ENCODE measurements at places on chromosomes 4 and X.

- DNase-seq, result no peak
Observed at GRCh38 chr4:119675391-119675790, 46.8 kb upstream of the PDE5A start.

DNA sequence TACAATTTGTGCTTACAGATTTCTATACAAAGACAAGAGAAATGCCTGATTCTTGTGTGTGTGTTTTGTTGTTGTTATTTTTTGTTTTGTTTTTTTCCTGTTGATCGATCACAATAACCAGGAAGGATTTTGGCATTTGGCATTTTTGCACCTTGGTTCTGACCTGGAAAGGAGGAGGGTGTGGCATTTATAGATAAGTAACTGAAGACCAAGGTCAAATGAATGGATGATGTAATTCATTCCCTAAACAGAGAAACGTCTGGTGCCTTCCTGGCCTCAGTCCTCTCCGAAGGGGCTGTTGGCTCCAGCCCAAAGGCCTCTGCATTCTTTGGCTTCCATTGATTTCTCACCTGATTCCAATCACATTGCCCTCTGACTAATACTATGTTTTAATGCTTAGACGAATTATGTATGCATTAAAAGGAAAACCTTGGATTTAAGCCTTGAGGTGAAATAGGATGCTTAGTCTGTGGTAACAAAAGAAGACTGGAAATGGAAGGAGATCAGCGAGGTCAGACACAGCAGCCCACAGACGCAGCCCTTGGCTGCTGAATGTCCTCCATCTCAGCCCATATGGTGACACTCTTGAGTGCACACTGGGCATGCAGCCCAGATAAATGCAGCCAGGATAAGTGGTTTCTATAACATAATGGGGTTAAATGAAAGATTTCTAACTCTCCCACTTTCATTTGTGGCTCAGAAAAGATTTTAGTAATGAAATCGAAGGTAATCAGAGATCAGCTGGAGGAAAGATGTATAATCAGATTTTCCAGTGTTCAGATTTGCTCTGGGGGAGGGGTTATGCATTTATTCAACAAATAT, 60.5 kb upstream of the TRIM2 start:
- DNase-seq, result no peak

GRCh38 chr4:102684610-102685052, 76.1 kb downstream of the MANBA start:
- DNase-seq, result no peak

DNA sequence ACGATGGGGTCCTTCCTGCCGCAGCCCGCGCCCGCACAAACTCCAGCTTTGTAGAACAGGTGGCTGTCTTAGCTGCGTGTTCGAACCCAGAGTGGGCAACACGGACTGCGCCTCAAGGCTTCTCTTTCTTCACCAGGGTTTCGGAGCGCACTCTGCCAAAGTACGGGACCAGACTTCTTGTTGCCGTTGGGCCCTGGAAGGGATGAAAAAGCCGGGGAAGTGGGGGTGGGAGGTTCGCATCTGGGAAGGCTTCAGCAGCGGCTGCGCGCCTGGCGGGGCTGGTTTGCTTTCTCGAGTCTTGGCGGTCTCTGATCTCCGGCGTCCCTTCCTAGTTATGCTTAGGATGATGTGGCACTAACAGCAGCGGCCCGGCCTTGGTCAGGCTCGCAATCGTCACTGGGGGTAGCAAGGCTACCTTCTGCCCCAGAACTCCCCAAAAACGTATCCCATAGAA, 673 bp downstream of the PARM1 start:
- DNase-seq, result no peak

DNA sequence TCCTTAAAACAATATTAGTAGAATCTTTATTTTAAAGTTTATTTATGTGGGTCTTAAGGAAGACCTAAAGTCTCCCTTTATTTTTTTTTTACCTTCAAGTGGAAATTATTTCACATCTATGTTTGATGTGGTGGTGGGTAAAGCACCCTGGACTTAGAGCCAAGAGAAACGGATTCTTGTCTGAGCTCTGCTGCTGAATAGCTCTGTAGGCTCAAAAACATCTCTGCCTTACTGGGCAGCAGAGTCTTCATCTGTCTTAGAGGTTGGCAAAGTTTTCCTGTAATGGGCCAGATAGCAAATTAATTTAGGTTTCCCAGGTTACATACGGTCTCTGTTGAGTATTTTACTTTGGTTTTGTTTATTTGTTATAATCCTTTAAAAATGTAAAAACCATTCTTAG, 136.5 kb downstream of the CEP135 start:
- no peak for DNase-seq

DNA sequence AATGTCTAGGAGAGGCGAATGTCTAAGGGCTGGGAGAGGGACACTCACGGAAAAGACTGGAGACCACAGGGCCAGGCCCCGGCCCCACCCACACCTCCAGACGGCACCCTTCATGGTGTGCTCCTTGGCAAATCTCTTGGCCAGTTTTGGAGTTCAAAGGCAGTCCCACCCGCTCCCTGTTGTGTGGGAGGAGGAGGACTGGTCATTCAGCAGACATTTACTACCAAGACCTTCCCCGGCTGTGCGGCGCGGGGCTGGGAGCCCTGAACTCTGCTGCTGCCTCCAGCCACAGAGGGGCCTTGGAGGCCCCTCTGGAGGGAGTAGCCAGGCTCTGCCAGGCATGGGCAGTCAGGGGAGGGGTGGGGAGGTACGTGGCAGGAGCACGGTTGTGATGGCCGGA, 8.7 kb upstream of the TBC1D14 start:
- no peak for DNase-seq

GRCh38 chrX:94662689-94663088, 988.7 kb downstream of the FAM133A start:
- no peak for DNase-seq

GRCh38 chrX:131301155-131301554, 12.0 kb upstream of the IGSF1 start:
- no peak for DNase-seq

GRCh38 chrX:143298663-143299241, 218.5 kb downstream of the SPANXN3 start:
- no peak for DNase-seq

DNA sequence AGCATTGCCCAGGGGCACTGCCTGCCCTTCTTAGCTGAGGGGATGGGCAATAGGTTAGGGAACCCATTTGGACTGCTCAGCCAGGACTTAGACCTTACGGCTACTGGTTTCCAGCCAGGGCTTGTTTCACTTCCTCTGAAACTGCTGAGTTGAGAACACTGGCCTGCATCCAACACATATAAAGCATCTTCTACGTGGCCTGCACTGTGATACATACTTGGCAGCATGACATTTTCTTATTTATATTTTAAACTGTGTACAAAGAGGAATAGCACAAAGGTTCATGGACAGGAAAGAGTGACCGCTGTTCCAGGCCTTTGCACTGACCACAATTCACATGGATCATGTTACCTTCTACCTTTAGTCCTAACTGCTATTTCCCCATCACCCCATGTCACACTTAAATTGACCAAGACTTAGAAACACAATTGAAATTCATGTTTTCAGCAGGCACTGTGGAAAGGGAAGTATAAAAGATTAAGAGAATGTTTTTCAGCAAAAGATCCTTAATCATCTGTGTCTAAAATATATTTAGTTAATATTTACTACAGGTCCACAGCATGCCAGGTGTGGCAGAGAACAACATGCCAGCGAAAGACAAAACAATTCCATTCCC, 43.7 kb downstream of the NLGN4X start:
- no peak for DNase-seq

DNA sequence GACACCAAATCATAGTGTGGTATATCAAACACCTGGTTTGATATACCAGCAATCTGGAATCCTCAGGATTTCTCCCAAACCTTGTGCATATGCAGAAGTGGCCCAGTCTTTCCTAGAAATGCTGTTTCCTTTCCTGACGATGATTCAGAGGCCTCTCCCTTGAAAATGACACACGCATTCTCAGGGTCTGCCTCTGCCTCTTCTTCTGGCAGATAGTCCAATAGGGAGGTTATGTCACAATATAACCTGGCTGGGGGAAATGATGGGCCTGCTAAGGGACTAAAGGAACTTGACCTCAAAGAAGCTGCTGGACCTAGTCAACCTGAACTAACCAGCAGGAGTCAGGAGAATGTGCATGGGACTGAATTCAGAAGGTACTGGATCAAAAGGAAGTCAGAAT, 435.2 kb downstream of the IDS start:
- no peak for DNase-seq

DNA sequence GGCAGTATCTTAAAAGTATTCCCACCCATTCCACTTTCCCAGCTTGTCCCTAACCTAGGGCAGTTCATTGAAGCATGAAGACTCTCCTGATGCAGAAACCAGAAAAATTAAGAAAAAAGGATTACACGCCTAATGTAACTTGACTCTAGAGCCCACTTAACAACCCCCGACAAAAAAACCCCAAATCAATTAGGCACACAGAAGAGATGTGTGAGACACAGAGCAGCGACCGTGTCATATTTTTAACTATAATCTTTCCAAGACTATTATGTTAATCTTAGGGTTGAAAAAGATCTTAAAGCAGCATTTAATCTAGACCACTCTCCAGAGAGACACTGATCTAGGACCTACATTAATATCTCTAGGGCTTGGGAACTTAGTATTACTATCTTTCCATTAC, 1.3 kb downstream of the YTHDC1 start:
- no peak for DNase-seq

DNA sequence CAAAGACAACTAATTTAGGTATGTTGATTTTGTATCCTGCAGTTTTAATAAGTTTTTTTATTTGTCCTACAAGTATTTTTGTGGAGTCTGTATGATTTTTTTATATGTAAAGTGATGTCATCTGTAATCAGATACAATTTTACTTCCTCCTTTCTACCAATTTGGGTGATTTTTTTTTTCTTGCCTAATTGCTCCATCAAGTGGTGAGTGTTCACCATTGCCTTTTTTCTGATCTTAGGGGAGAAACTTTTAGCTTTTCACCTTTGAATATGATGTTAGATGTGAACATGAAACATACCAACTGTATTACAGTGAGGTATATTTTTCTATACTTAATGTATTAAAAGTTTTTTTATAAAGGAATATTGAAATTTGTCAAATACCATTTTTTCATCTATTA, 362.3 kb downstream of the PABPC4L start:
- no peak for DNase-seq

GRCh38 chr4:113009461-113009860, 40.0 kb upstream of the ANK2 start:
- no peak for DNase-seq

DNA sequence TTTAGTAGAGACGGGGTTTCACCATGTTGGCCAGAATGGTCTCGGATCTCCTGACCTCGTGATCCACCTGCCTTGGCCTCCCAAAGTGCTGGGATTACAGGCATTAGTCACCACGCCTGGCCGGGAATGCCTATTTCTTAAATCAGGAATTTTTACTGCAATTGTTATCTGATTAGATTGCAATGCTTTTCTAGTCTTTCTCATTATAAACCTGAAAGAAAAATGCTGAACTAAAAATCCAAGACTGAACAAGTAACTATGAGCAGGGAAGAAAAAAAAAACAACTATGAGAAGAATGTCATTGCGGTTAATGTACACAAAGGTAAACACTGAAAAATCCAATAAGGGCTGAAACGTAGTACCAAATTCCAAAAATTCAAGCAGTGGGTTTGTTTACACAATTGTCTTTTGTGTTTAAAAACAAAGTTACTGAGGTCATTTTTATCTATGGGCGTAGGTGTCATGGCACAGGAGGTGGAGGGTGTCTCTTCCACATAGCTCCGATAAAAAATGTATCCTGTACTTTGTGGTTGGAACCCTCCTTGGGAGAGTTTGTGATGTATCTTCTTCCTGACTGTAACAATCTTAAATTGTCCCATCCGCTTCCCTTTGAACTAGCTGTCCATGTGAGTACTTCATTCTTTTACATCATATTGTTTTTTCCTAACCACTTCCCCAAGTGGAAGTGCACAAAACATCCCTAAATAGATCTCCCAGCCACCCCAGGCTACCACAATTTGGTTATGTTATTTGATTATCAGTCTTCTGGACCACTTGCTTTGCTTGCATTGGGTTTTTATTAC, 11.1 kb upstream of the TMEM156 start:
- DNase-seq, result no peak

DNA sequence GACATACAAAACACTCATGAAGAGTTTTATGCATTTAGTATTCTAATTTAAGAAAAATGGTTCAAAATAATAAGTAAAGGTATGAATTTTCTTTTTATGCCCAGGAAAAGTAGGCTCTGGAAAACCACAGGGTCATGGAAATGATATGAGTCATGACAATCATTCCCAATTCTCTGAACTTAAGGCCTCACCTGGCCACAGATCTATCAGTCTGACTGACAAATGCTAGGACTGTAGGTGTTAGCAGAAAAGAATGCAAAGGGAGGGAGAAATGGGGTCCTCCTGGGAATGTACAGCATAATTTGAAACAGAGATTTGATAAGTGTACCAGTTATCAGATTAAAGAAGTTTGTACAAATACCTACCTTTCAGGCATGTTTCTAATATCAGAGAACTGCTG, 270.5 kb upstream of the ARSJ start:
- no peak for DNase-seq

- DNase-seq, result no peak
Observed at GRCh38 chrX:50114113-50114512, 86.7 kb downstream of the AKAP4 start.

GRCh38 chr4:11904846-11905739, 476.4 kb upstream of the HS3ST1 start:
- DNase-seq, result no peak

DNA sequence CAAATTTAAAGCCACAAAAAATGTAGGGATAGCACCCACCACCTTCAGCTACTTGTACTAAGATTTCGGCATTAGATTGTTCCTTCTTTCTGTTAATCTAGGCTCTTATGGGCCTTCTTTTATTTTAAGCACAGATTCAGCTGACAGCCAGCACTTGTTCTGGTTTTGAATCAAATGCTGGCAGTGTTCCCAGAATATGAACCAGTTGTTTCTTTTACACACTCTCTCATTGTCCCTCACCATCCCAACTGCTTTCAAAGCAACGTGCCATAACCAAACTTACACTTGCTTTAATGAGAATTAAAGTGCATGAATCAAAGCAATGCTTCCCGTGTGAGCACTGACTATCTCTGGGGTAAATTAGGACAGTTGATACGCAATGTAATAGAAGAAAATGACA, 744.5 kb upstream of the FAM241A start:
- no peak for DNase-seq

DNA sequence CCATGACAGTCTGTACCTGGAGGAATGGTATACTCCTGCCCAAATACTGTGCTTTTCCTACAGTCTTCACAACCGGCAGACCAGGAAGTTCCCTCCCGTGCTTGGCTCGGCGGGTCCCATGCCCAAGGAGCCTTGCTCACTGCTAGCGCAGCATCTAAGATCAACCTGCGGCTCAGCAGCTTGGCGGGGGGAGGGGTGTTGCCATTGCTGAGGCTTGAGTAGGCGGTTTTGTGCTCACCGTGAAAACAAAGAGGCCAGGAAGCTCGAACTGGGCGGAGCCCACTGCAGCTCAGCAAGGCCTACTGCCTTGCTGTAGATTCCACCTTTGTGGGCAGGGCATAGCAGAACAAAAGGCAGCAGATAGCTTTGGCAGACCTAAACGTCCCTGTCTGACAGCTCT, 152.7 kb downstream of the TEX11 start:
- peak; percentile 32 for DNase-seq

- no peak for DNase-seq
Observed at GRCh38 chr4:42923431-42923830, 30.9 kb downstream of the GRXCR1 start.

All from naive thymus-derived CD8-positive, alpha-beta T cell (primary cell).